Activated CD8-positive, alpha-beta memory T cell treated with anti-CD3 and anti-CD28 coated beads, Interleukin-2, amount 50 U/mL, for 48 hours (primary cell): ENCODE measurements at places on chromosomes 12 and 14.

- no peak for DNase-seq
Observed at GRCh38 chr14:61559641-61560201, 135.6 kb upstream of the HIF1A start.

DNA sequence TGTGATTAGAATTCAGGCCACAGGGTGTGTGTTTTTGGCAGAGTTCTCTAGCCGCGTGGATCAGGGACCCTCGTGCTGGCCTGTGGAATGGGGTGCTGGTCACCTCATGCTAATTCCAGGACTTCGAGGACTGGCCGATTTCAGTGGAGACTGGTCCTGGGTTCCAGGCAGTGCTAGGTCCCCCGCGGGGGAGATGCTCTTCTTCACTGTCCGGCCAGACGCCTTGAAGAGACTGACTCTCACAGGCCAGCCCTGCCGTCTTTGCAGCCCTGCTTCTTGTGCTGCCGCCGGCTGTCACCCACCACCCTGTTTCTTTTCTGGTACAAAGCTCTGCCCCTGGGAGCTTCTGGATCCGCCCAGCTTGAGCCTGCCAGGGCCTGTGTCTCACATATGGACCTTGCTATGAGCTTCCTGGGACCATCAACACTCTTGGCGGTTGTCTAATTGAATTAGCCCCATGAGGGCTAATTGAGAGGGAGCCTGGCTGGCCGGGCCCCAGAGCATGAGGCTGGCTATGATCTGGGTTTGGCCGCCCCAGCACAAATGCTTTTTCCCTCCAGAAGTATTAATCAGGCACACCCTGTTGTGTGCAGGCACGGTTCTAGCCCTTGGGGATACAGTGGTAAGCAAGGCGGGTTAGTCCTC, 8.2 kb downstream of the MLXIP start:
- no peak for DNase-seq

DNA sequence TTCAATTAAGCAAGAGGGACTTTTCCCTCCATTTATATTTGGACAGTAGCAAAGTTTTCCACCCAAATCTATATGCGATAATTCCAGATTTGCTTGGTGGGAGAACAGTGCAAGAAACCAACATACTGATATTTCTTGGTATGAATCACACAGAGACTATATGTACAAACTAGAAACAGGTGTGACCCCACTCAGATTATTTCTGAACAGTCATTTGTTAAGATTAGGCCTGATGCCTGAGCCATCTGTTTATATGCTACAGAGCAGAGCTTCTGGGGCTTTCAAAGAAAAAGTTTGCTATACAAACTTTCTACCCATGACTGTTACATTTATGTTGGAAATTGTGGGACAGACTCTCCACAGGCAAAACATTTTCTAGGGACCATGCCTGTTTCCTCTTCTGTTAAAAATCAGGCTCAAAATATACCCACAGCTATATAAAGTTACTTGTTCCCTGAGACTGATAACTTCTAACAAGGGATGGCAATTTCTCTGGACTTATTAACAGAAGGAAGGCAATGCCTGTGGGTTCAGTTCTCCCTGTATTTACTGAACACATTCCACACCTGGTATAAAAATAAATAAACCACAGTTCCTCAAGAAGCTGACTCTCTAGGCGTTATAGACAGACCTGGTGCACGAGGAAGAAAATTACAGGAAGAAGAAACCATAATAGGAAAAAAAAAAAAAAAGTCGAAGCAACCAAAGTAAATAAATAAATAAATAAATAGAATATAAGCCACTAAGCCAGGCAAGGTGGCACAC, 8.0 kb downstream of the PTPN21 start:
- DNase-seq = no peak

GRCh38 chr14:74763803-74764531, 851 bp downstream of the YLPM1 start:
- DNase-seq = peak; percentile 56

- peak; percentile 94 for DNase-seq
Observed at GRCh38 chr12:57001448-57001906, 4.9 kb downstream of the ZBTB39 start.

GRCh38 chr14:80095623-80096022, 115.7 kb downstream of the DIO2 start:
- DNase-seq = no peak

DNA sequence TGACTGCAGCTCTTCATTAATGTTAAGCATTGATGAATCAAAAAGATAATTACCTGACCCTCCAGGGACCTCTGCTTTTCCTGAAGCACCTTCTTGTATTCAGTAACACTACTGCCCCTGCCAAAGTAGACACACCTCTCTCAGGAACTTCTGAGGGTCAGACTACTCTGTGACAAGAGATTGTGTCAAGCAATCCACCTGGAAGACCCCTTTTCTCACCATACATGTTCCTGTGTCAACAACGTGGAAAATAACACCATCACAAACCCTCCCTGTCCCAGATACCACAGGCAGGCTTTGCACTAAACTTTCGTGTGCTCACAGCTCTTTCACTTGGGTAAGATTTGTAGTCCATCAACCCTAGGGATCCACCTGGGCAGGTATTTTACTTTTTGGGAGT, 13.2 kb downstream of the KRT76 start:
- DNase-seq = no peak

GRCh38 chr14:26846388-26846787, 248.6 kb upstream of the NOVA1 start:
- DNase-seq = no peak

GRCh38 chr12:128265566-128265965, 1.4 kb upstream of the TMEM132C start:
- no peak for DNase-seq

DNA sequence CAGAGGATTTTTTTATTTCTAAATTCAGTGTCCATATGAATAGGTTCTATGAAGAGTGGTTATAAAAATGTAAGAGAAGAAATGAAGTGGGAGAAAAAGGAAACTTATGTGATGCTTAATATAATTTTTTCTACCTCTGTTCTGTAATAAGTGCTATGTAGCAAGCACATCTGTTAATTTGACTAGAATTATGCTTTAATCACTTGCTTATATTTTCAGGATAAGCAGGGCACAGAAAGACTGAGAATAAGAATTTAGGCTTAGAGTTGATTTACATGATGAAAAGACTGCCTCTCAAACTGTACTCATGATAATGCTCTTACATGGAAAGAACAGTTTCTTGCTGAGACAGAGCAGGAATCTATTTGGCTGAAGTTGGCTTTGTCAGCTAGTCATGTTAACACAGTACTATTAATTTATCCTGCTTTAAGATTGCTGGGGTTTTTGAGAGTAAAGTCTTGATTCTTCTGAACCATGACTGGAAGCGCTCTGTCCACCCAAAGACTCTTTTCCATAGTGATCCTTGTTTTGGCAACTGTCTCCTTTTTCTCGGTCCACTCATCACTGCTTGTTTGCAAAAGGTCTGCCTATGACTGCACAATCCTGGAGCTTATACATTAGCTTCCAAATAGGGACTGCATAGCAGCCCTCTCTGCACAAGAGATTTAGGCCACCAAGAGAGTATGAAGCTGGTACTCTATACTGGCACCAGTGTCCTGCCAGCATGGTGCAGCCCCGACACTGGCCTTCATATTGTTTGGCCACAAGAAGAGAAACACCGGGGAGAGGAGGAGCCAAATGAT, 98.8 kb downstream of the AKAP6 start:
- no peak for DNase-seq

DNA sequence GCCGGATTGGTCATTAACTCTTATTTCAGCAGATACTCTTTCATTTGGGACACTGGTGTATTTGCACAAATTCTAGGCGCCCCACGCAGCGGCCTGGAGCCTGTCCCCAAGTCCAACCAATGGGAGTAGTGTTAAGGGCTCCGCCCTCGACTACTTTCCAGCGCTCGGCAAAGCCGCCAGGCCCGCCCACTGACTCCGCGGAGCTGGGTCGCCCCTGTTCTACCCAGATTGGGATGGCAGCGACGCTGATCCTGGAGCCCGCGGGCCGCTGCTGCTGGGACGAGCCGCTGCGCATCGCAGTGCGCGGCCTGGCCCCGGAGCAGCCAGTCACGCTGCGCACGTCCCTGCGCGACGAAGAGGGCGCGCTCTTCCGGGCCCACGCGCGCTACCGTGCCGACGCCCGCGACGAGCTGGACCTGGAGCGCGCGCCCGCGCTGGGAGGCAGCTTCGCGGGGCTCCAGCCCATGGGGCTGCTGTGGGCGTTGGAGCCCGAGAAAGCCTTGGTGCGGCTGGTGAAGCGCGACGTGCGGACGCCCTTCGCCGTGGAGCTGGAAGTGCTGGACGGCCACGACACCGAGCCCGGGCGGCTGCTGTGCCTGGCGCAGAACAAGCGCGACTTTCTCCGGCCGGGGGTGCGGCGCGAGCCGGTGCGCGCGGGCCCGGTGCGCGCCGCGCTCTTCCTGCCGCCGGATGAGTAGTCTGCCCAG, at the start of gene ACOT6:
ACOT6 (plus strand) TSS at position 179 of the 707 bp plus-strand sequence; CDS start at position 234, 55 bp downstream.
- peak; percentile 86 for DNase-seq

- DNase-seq = no peak
Observed at GRCh38 chr14:35197015-35197414, 74.7 kb downstream of the PRORP start.

- no peak for DNase-seq
Observed at GRCh38 chr12:126061777-126062176, 996.5 kb downstream of the AACS start.

DNA sequence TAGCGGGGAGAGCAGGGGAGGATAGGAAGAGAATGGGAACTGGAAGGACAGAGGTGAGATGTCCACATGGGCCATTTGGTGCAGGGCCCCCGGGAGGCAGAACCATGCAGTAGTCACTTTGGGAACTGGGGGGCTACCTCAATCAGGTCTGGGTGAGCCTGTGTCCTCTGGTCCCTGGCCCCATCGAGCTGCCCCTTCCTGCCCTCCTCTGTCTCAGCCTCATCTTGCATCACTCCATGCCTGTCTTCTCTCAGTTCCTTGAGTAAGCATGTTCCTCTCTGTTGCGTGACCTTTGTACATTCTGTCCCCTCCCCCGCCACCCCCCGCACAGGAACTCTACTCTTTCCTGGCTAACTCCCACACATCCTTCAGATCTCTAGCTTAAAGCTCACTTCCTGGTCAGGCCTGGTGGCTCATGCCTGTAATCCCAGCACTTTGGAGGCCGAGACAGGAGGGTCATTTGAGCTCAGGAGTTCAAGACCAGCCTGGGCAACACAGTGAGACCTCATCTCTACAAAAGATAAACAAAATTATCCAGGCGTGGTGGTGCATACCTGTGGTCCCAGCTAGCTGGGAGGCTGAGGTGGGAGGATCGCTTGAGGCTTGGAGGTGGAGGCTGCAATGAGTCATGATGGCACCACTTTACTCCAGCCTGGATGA, 23.2 kb downstream of the FOS start:
- DNase-seq = no peak

GRCh38 chr12:105301696-105302095, 28.8 kb upstream of the C12orf75 start:
- DNase-seq = no peak

DNA sequence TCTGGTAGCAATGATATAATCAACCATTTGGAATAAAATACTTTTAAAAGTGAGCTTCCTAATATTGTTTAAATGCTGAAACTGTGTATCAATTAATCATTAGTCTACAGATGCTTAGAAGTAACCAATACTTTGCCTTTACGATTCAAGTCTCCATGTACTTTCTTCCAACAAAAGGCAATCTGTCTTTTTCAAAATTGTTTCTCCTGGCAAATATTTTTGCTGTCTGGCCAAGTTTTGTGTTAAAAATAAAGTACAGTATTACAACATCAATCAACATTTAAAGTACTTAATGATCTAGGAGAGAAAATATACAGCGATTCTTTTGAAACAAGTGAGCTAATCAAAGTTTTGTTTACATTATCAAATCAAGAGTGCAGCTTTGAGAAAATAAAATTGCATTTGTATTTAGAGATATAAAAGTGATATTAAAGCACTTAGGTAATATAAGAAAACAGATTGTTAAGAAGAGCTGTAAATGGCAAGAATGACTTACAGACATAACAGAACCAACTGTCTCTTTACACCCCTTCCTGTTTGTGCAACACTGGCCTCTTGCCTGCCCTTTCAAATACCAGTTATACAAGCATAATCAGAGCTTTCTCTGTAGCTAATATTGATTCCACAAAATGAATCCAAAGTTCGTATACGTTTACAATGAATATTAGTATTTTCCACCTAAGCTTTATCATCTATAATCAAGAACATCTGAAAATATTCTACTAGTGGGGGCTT, 38.2 kb upstream of the FBLN5 start:
- DNase-seq = no peak

GRCh38 chr12:95118138-95118787, 44.8 kb upstream of the NR2C1 start:
- no peak for DNase-seq

DNA sequence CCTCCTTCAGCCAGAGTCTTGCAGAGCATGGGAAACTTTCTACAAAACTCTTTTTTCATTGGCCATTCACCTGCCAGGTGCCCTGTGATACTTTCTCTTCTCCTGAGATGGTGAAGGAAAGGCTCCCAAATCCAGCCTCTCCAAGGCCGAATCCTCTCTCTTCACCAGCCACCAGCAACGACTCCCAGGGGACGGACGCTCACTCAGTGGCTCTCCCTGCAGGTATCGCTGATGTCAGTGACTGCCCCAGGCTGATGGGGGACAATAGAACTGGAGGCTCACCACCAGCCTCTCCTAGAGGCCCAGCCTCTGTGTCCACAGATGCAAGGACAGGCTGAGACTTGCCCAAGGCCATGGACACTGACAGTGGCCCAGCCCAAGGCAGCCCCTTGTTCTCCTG, 204.1 kb downstream of the BCL11B start:
- DNase-seq = no peak

DNA sequence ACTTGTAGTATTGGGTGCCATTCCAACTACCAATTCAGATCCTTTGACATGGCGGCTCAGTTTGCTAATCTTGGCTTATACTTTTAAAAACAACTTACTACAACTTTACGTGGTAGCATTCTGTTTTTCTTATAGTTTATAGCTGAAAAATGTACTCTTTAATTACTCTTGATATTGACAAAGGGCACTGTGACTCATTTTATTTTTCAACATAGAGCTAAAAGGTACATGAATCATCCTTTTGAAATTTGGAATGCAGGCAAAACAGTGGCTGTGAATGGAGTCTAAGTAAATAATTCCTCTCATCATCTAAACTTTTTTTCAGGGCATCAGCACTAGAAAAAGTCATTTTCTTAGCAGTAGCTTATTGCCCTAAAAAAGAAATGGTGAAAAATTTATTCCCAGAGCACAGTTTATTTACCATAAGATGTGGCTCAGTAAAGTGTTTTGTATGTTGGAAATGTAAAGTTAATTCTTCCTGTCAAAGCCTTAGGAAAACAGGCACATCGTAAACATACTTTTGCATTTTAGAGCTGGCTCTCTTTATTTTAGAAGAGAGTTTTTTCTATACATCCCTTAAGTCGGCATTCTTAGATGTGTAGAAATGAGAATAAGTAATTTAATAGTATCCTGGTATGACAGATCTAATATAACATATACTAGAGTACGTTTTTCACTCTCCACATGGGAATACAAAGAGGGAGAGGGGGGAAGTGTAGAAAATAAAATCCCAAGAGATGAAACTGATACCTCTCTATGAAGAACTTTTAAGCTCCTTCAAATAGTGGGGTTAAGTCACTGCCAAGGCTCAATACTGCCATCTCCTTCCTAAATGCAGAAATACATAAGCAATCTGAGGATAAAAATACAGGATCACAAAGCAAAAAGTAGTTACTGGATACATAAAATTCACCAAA, 55.2 kb downstream of the SLC25A21 start:
- DNase-seq = no peak
